ENCODE measurements at places on chromosomes 16 and 17.

DNA sequence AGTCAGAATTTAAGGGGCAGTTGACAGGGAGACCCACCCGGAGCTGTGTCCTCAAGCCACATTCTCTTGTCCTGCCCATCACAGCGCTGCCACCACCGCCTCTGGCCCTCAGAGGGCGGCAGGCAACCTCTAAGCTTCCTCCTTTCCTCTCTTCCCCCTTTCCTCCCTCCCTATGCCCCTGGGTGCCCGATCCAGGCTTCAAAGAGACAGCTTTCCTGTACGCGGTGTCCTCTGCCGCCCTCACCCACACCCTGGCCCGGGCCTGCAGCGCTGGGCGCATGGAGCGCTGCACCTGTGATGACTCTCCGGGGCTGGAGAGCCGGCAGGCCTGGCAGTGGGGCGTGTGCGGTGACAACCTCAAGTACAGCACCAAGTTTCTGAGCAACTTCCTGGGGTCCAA, 23.5 kb downstream of the WNT9B start:
- no peak for DNase-seq

DNA sequence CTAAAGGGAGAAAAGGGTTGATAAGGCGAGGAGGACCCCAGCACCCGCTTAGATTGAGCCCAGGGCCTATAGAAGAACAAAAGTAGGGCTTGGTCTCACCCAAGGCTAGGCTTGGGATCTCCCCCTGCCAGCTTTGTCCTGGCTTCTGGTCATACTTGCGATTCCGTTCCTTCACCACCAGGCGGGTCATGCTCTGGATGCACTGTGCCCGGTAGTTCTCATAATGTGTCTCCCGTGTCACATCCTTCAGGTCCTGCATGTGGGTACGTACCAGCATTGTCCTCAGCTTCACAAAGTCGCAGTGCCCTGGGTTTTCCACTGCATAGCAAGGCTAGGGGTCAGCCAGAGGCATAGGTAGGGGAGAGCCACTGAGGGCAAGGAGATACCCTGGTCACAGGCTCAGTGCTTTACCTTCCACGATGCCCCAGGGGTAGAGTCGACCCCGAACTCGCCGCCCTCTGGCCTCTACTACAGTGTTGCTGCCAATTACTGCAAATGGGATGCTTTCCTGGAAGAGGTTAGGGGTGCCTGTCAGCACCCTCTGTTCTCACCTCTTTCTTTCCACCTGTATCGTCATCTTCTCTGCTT, 6.5 kb upstream of the MTMR4 start:
- no peak for DNase-seq

DNA sequence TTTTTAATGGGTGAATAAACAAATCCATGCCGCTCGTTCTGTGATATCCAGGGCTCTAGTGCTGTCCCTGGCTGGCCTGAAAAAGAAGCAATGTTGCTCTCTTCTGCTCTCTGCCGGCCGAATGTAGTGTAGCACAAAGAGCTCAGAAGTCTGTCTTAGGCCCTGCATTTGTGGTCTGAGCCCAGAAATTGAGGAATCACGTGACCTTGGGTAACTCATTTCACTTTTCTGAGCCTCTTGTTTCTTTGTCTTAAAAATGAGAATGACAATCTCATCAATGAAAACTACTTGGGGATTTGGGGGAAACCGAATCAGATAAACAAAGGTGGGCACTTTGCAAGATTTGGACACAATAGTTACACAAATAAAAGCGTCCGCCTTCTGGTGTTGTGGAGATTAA, 381.6 kb upstream of the ASIC2 start:
- DNase-seq, result peak; percentile 10

GRCh38 chr16:79560923-79561322, 39.6 kb downstream of the MAF start:
- no peak for DNase-seq

GRCh38 chr17:49821916-49822315, 26.0 kb downstream of the TAC4 start:
- DNase-seq, result no peak

- no peak for DNase-seq
Measured at GRCh38 chr17:28878158-28878910, 19.2 kb downstream of the FLOT2 start.

- no peak for DNase-seq
Measured at GRCh38 chr16:79380995-79381602, 219.4 kb downstream of the MAF start.
